ENCODE measurements at places on chromosomes 1 and 21.

DNA sequence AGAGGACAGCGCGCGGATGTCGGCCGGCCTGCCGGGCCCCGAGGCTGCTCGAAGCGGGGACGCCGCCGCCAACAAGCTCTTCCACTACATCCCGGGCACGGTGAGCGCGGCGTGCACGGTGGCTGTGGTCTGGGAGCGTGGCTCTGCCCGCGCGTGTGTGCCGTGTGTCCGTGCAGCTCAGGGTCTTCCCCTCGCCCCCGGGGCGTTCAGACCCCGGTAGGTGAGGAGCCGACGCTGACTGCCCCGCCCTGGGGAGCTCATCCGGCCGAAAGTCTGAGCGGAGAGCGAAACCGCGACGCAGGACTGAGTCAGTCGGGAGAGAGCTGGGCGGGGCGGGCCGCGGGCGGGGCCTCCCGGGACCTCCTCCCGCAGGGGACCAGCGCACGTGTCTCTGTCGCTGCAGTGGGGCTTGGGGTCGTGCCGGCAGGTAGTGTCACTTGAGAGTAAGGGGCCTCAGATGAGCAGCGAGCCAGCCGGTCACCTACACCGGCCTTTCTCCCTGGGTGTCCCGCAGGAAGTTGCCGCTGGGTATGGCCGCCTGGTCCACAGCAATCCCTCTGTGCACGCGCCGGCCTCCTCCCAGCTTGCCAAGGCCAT is 520 bp downstream of the PLEKHN1 start:
- peak; percentile 56 for DNase-seq

DNA sequence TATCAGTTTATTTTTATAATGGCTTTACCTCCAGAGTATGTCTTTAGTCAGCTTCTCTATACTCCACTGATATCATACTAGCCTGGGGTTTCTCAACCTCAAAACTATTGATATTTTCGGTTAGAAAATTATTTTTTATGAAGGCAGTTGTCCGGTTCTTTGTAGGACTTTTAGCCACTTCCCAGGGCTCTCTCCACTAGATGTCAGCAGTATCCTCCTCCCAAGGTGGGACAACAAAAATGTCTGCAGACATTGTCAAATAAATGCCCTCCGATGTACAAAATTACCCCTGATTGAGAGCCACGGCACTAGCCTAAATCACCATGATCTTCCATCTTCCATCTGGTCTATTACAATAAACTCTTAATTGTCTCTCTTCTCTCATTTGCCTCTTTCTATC is 4.1 kb upstream of the GRIK1 start:
- DNase-seq, result no peak

DNA sequence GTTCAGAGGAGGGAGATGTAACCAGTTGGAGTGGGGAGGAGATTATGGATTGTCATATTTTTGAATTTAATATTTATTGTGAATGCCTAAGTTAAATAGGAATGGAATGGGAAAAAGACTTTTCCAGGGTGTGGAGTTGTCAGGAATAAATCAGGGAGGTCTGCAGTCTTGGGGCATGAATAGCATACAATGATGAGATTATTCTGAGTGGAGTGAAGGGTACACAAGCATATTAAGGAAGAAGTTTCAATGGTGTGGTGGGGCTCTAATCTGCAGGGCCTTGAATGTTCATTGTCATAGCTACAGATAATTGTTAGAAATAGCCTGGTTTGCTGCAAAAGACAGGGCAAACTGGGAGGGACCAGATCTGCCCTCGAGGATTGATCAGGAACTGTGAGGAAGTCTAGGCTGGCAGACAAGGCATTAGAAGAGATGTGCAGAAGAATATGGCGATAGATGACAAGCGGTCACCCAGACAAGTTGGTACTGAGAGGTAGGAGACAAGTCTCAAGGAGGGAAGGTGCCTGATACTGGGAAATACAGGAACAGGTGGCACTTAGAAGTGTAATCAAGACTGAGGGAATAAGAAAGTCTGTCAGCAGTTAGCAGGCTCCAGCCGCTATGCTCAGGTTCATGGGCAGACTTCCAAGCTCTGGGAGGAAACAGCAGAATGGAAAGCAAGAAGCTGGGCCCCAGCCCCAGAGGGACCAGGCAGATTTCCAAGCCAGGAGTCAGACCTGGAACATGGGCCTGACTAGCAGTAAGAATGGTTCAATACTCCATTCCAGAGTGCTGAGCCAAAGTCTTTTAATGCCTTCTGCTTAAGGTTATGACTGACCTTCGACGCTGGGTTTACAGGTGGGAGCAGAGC is 20.9 kb upstream of the RGL1 start:
- no peak for DNase-seq

GRCh38 chr1:209751627-209752231 is 4.1 kb upstream of the TRAF3IP3 start:
- no peak for DNase-seq

- peak; percentile 54 for DNase-seq
Observed at GRCh38 chr1:145977486-145978470, 13.3 kb downstream of the POLR3GL start.

DNA sequence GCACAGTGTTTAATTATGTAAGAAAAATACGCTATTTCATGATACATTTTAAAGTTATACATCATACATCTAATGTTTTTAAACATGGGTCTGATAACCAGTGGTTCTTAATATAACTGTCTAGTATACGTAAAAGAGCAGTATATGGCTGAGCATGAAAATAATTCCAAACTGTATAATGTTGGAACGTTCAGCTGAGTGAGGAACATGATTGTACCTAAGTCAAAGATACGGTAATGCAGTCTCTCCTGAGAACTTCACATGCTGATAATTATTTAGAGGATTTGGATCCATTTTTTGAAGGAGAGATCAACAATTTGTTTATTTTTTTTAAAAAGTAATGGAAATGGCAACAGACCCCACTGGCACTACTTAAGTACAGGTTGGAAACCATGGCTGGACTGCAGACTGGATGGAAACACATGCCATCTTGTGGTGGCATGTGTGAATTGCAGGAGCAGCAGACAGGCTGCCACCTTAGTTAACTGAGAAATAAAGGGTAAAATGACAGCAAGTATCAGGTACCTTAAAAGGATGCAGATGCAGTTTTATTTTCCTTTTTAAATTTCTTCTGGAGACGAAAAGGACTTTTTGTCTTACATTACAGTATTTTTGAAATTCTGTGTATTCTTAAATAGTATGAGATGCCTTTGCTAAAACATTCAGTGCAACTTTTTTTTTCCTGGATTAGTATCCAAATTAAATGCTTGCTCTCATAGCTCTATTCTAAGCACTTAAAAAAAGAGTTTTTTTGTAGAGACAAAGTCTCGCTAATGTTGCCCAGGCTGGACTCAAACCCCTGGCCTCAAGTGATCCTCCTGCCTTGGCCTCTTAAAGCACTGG is 73.8 kb downstream of the MTR start:
- no peak for DNase-seq

DNA sequence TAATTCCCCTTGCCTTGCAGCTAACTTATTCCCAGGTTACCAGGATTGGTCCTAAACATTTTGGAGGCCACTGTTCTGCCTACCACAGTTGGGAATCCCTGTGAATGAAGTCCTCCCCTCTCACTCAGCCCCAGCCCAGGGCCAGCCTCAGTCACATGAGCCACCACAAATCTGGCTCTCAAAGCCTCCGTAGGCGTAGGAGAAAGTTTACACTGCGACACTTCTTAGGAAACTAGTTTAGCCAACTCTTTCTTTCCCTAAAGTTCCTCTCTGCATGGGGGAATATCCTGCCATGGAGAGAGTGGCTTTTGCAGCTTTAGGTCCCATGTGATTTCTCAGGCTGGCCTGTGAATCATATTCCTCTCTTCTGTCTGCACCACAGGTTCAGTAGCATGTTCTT is 45.7 kb upstream of the ETV3 start:
- DNase-seq, result no peak

GRCh38 chr1:224856973-224857372 is 72.5 kb upstream of the DNAH14 start:
- no peak for DNase-seq

GRCh38 chr1:84298328-84298683 is 3.2 kb upstream of the SAMD13 start:
- peak; percentile 10 for DNase-seq

DNA sequence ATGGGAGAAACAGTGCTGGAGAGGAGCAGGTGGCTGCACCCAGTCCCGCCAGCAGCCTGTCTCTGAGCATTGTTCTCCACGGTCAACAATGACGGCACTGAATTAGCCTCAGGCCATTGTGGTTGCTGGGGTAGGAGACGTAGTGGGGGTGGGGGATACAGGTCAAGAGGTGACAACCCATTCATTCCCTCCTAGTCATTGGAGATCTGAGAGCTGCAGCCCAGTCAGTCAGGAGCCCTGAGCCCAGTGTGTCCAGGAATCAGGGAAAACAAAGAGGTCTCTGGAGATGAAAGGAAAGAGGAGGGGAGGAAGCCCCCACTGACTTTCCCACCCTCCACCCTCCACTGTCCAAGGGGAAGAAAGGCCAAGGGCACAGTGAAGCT is 15.3 kb downstream of the SMIM12 start:
- no peak for DNase-seq

- no peak for DNase-seq
Observed at GRCh38 chr21:10273196-10273595, 248.2 kb upstream of the TPTE start.

DNA sequence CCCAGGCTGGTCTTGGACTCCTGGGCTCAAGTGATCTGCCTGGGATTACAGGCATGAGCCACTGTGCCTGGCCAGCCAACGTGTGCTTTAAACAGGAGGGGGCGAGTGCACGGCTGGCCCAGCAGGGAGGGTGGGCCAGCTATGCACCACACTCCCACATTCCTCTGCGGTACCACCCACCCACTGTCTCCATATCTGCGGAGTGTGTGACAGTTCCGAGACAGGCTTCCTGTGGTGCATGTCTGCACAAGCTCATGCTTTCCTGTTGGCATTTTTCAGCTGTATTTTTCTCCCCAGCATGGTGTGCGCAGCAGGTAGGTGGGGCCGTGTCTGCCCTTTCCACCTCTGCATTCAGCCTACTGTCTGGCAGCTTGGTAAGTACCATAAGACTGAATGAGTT is 183.3 kb downstream of the AJAP1 start:
- no peak for DNase-seq

GRCh38 chr1:205569411-205570172 is 62.2 kb downstream of the ELK4 start:
- DNase-seq, result no peak

GRCh38 chr1:95954585-95954984 is 720.6 kb downstream of the RWDD3 start:
- DNase-seq, result no peak

DNA sequence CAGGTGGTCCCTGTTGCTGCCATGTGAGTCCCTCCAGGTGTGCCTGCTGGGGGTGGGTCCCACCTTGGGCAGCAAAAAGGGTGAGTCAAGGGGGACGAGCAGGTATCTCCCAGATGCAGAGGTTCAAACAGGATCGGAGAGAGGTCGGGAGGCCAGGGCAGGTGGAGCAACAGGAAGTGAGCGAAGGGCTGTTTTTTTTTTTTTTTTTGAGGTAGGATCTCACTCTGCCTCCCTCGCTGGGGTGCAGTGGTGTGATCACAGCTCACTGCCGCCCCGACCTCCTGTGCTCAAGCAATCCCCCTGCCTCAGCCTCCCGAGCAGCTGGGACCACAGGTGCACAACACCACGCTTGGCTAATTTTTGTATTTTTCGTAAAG is 39.4 kb downstream of the SLC2A7 start:
- DNase-seq, result no peak

DNA sequence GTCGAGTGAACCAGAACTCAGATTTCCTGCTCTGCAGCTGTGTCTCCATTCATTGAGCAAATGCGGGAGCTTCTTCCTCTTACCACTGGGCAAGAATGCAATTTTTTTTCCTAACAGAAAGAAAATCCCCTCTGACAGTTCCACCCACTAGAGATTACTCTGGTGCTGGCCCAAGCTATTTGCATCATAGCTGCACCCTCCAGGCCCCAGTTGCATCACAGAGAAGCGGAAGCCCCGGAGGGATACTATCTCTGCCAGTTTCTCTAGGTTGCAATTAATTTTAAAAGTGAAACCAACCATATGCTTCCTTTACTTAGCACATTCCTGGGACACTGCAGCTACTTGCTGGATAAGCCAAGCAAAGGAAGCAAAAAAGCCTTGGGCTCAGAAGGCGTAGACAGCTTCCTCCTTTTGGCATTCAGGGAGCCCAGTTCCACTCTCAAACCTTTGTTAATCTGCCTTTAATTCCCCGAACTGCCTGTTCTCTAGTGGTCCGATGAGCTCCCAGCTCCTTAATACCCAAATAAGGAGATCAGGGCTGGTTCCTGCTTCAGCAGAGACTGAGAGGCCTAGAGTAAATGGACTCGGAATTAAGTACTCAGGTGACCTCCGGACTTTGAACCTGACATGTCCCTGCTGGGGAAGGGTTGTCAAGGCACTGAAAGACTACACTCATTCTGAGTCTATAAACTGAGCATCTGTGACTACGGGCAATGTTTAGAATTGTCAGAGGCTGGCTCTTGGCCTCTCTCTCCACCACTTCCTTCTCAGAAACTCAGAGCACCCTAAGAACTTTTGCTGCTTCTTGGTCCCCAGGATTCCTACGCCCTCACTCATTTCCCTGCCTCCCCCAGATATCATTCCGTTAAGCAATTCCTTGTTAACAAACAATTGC is 72.5 kb upstream of the TNFSF18 start:
- DNase-seq, result no peak

DNA sequence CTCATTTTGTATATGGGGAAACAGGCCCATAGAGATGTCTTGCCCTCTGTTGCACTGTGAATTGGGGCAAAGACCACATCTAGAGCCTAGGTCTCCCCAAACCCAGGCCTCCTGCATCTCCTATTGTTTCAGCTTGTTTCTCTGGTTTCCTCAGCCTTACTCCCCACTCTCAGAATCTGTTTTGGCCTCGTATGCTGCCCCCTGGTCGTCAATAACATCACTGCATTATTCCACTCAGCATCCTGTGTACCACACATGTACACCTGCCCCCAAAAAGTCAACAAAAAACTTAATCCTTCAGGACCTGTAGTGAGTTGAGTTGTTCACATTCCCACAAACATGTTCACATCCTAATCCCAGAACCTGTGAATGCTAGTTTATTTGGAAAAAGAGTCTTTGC is 184.8 kb downstream of the BRINP2 start:
- no peak for DNase-seq

DNA sequence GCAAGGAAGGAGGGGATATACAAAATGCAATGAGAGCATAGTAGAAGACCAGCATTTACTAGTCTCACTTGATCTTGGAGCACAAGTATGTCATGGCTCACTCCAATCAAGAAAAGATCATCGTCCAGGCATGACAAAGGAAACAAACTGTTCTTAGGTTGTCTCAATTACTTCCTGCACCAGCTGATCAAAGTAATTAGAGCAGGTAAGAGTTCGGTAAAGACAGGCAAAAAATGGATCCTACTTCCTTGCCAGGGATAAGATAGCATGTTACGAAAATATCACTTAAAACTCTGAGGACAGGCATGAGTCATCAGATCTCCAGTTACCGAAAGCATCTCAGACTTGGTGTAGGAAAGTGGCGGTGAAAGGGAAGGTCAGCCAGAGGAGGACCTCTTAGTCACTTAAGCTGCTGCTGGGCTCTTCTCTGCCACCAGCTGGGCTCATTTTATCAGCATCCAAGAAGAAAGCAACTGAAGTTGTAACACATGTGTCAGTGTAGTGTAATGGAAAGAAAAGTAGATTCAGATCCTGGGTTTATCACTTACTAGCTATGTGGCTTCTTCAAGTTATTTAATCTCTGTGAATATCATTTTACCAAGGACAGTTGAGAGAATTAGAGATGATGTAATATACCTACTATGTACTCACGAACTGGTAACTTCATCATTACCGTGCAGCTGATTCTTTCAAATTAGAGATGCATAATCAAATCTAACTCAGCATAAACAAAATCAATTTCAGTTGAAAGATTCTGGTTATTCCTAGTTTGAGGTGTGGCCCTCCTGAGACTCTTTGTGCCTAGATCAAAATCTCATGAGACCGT is 46.8 kb downstream of the XCL1 start:
- no peak for DNase-seq

GRCh38 chr1:39322431-39322830 is 117.9 kb downstream of the MACF1 start:
- DNase-seq, result no peak

Data from activated CD8-positive, alpha-beta memory T cell treated with anti-CD3 and anti-CD28 coated beads for 1 hour (primary cell).